HFFc6 (cell line): ENCODE measurements at places on chromosomes 7 and 10. TPM values are rescaled to one million over a fixed set of nuclear protein-coding genes. Genes with fewer than 3 reads are reported as not detected.

CALHM2 gene
- 43.4 and 45.4 TPM in 2 replicates for total RNA-seq

GRCh38 chr7:36141351-36141750 is 11.7 kb upstream of the EEPD1 start:
- H3K36me3 ChIP-seq, result no peaks in the 10 kb centered on the region
- no peak overlapping the region for H3K27ac ChIP-seq
- H3K27me3 ChIP-seq, result peaks cover 32% of the 10 kb centered on the region
- no peak overlapping the region for H3K4me3 ChIP-seq

- no peaks in the 10 kb centered on the region; the same call in 1 of the 2 replicates for H3K27me3 ChIP-seq
- H3K27ac ChIP-seq, result no peak overlapping the region
- no peak overlapping the region for H3K4me3 ChIP-seq
- peak; percentile 55 for DNase-seq
- H3K4me1 ChIP-seq, result peaks cover 13% of the 10 kb centered on the region
These were observed 229.5 kb upstream of the FZD1 start for GRCh38 chr7:91034459-91035368.

GRCh38 chr7:111138193-111138569 is 47.3 kb downstream of the LRRN3 start:
- H3K4me3 ChIP-seq, result peak overlapping the region; percentile 63
- peak; percentile 64 for DNase-seq
- no peaks in the 10 kb centered on the region; the same call in 1 of the 2 replicates for H3K27me3 ChIP-seq
- peaks cover 34% of the 10 kb centered on the region for H3K4me1 ChIP-seq
- peak overlapping the region; percentile 89 for H3K27ac ChIP-seq

DNA sequence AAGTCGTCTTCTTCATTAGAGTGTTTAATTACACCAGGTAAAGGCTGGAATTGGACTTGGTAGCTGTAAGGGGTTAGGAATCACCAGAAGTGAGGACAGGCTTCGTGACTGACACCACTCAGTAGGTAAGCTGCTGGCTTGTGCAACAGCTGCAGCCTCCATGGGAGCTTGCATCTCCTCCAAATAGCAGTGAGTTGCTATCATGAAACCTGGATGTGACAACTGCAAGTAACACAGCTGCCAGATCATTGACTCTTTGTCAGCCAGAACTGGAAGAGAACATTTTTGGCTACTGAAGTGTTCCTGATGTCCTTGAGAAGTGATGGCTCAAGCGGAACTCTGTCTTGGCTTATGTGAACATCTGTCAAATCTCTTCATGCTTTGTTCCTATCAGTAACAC is 64.1 kb upstream of the MSRB2 start:
- peaks cover 10% of the 10 kb centered on the region for H3K27me3 ChIP-seq
- no peaks in the 10 kb centered on the region for H3K36me3 ChIP-seq
- H3K27ac ChIP-seq, result no peak overlapping the region
- DNase-seq, result no peak
- no peaks in the 10 kb centered on the region for H3K4me1 ChIP-seq

DNA sequence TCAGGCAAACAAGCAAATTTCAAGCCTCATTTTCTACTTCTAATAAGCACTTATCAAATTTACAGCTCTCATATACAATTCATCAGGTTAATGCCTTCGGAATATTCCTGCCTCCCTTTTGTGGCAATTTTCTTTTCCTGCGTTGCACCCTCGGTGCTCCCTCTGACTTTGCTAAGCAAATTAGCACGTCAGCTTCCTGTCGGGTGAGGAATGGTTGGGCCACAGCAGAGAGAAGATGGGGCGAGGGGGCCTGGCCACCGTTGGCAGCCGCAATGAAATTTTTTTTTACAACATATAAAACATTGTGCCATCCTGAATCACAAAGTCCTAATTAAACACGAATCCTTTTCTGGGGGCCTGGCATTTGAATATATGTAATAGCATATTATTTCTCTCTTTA is 28.1 kb downstream of the ELFN1 start:
- no peaks in the 10 kb centered on the region for H3K4me1 ChIP-seq
- no peak overlapping the region for H3K4me3 ChIP-seq
- DNase-seq, result no peak
- peaks cover 1% of the 10 kb centered on the region; the same call in 1 of the 2 replicates for H3K27me3 ChIP-seq
- H3K27ac ChIP-seq, result no peak overlapping the region
- peaks cover 20% of the 10 kb centered on the region; the same call in 1 of the 2 replicates for H3K36me3 ChIP-seq

DNA sequence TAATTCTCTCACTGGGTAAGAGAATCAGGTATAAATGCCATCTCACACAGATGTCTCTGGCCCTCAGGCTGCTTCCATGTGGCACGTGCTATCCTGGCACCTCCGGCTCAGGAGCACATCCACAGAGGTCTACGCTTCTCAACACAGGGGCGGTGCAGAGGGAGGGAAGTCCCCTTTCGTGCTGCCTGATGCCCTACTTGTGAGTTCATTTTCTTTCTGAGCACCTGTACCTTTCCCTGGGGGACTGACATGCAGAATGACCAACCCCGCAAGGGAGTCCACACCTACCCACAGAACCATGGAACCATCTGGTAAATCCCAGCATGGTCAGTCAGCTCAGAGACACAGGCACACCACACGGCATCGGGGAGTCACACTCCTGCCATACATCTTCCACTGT is 99.0 kb upstream of the SAMD8 start:
- peaks cover 11% of the 10 kb centered on the region; the same call in 1 of the 2 replicates for H3K4me1 ChIP-seq
- peaks cover 2% of the 10 kb centered on the region for H3K27me3 ChIP-seq
- DNase-seq, result no peak
- H3K4me3 ChIP-seq, result no peak overlapping the region
- no peaks in the 10 kb centered on the region; the same call in 1 of the 2 replicates for H3K36me3 ChIP-seq

DNA sequence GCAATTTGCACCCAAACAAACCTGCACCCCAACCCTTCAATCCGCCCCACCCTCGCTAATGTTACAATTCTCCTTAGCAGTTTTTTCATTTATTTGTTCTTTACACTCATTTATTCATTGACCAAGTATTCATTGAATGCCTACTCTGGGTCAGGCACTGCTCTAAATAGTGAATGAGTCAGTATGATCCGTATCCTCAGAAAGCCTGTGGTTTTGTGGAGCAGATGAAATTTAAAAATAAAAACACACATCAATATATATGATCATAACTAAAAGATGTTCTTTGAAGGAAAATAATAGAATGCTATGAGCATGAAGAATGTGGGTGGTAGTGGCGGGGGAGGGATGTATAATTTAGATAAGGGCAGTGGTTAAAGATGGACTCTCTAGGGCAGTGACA is 13.3 kb downstream of the IFIT5 start:
- H3K4me3 ChIP-seq, result peak overlapping the region; percentile 72
- peak; percentile 75 for DNase-seq
- H3K36me3 ChIP-seq, result no peaks in the 10 kb centered on the region
- H3K4me1 ChIP-seq, result peaks cover 39% of the 10 kb centered on the region
- peak overlapping the region; percentile 53 for H3K27ac ChIP-seq
- H3K27me3 ChIP-seq, result no peaks in the 10 kb centered on the region

DNA sequence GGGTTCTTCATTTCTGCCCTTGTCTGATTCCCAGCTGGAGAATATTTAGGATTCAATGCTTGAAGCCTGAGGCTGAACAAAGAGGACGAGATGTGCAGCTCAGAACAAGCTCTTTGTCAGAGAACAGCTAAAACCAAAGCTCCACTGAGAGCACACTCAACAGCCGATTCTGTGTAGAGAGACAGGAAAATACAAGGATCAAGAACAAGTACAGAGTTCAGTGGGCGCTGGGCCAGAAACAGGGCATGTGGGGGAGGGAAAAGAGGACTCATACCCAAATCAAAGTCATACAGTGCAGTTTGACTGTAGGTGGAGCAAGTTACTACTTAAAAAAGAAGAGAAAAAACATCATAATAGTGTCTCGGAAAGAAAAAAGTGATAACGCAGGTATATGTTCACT is at the start of gene AGMO:
AGMO (minus strand) TSS at position 181 of the 400 bp plus-strand sequence.
- H3K4me1 ChIP-seq, result peaks cover 41% of the 10 kb centered on the region
- DNase-seq, result no peak
- peaks cover 2% of the 10 kb centered on the region; the same call in 1 of the 2 replicates for H3K27me3 ChIP-seq
- H3K4me3 ChIP-seq, result peak within 1 kb of the TSS; percentile 83
- H3K36me3 ChIP-seq, result no peaks in the 10 kb centered on the region
- peak within 1 kb of the TSS; percentile 49 for H3K27ac ChIP-seq

DNA sequence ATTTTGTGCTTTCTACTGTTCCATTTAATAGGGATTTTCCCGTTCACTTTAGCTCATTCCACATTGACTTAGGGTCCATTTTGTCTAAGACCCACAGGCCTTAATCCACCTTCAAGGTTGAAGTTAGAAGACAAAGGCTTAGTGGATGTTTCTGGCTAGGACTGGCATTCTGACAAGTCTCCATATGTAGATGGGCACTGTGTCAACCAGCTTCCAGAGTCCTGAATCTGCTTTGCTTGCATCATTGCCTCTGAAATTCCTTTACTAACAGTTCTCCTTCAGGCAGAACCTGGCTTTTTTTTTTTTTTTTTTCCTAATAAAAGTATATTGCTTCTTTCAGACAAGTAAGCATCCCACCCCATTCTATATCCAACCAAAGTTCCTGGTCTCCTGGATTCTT is 69.6 kb upstream of the PDCD4 start:
- peak; percentile 25 for DNase-seq
- peaks cover 24% of the 10 kb centered on the region for H3K4me1 ChIP-seq
- no peak overlapping the region for H3K4me3 ChIP-seq
- H3K27ac ChIP-seq, result no peak overlapping the region; the same call in 1 of the 2 replicates
- H3K27me3 ChIP-seq, result peaks cover 31% of the 10 kb centered on the region

GRCh38 chr10:124125305-124126116 is 32.1 kb upstream of the CHST15 start:
- no peak overlapping the region for H3K27ac ChIP-seq
- no peaks in the 10 kb centered on the region for H3K27me3 ChIP-seq
- no peak overlapping the region for H3K4me3 ChIP-seq

- no peaks in the 10 kb centered on the region for H3K4me1 ChIP-seq
- no peak overlapping the region for H3K4me3 ChIP-seq
- H3K27ac ChIP-seq, result no peak overlapping the region
- H3K36me3 ChIP-seq, result peaks cover 4% of the 10 kb centered on the region; the same call in 1 of the 2 replicates
- H3K27me3 ChIP-seq, result no peaks in the 10 kb centered on the region; the same call in 1 of the 2 replicates
- DNase-seq, result no peak
These were observed 729.9 kb downstream of the ZWINT start for GRCh38 chr10:55631071-55631654.

GRCh38 chr10:86367152-86367951 is 757 bp upstream of the GRID1 start:
- no peaks in the 10 kb centered on the region for H3K4me1 ChIP-seq
- H3K27ac ChIP-seq, result no peak overlapping the region
- no peak for DNase-seq
- no peak overlapping the region for H3K4me3 ChIP-seq
- no peaks in the 10 kb centered on the region for H3K36me3 ChIP-seq

GRCh38 chr10:101725296-101726114 is 30.5 kb upstream of the FBXW4 start:
- no peak overlapping the region for H3K27ac ChIP-seq
- no peaks in the 10 kb centered on the region for H3K4me1 ChIP-seq
- peaks cover 41% of the 10 kb centered on the region for H3K27me3 ChIP-seq
- H3K4me3 ChIP-seq, result no peak overlapping the region
- DNase-seq, result no peak
